ENCODE measurements at places on chromosomes 7 and 10. TPM values are rescaled to one million over a fixed set of nuclear protein-coding genes. Genes with fewer than 3 reads are reported as not detected.

The SLIT1 gene
- total RNA-seq: under 0.01 TPM

The PNLIPRP3 gene
- total RNA-seq: not detected

The GBX1 gene
- not detected for total RNA-seq

The NEURL1 gene
- total RNA-seq: under 0.01 TPM

The SNCG gene
- total RNA-seq: 36.1 TPM

The PCLO gene
- total RNA-seq: 0.19 TPM

The KIAA1217 gene
- total RNA-seq: 2.3 TPM

The C10orf53 gene
- total RNA-seq: not detected

The PPA1 gene
- 244 TPM for total RNA-seq

The NPSR1 gene
- total RNA-seq: not detected

The RBP3 gene
- total RNA-seq: not detected

The SPDYE2B gene
- not detected for total RNA-seq

The PPP1R3A gene
- total RNA-seq: not detected

The CPN1 gene
- total RNA-seq: not detected

The TBXAS1 gene
- 0.19 TPM for total RNA-seq

The CNOT4 gene
- 5.6 TPM for total RNA-seq

The HOXA6 gene
- 0.28 TPM for total RNA-seq

The MACC1 gene
- 1.1 TPM for total RNA-seq

The UCN3 gene
- total RNA-seq: not detected

The AKR1B1 gene
- total RNA-seq: 51.4 TPM

The LRRC17 gene
- 147 TPM for total RNA-seq

The RBM20 gene
- 0.19 TPM for total RNA-seq

The VCL gene
- 186 TPM for total RNA-seq

The SLC26A3 gene
- not detected for total RNA-seq

The NIPSNAP2 gene
- 31.0 TPM for total RNA-seq

The TRPV5 gene
- total RNA-seq: not detected

The VPS50 gene
- 49.9 TPM for total RNA-seq

The DLX5 gene
- not detected for total RNA-seq

The DPP6 gene
- not detected for total RNA-seq

The IL6 gene
- 69.4 TPM for total RNA-seq

The SPDYE8 gene
- not detected for total RNA-seq

The C7orf57 gene
- not detected for total RNA-seq

The TMEM236 gene
- total RNA-seq: under 0.01 TPM

The ABCB8 gene
- 26.5 TPM for total RNA-seq
